ENCODE measurements at places on chromosomes 2 and 18. TPM values are rescaled to one million over a fixed set of nuclear protein-coding genes. Genes with fewer than 3 reads are reported as not detected.
A peak's percentile ranks its signal among the peaks of the same experiment; 100 is the strongest.

DNA sequence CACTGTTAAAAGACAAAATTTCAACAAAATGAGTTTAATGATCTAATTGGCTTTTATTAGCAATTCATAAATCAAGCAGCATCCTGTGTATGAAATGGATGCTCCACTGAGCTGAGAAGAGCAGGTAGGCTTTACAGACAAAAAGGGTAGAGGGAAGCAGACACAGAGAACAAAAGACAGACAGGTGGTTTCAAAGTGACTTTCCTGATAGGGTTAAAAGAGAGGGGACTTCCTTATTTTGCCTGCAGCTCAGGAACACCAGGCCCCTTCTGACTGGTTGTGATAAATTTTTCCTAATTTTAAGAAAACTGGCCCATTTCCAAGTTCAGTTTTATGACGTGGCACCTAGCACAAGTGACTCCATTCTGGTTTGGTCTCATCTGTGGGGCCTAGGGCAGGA lies 11.9 kb downstream of the TEX51 start:
- DNase-seq = no peak
- no peak overlapping the region for H3K4me3 ChIP-seq
- no peaks in the 10 kb centered on the region for H3K4me1 ChIP-seq
- H3K27ac ChIP-seq = no peak overlapping the region

GRCh38 chr18:22106536-22107292 lies 62.7 kb upstream of the GATA6 start:
- H3K4me3 ChIP-seq = no peak overlapping the region
- H3K27me3 ChIP-seq = no peaks in the 10 kb centered on the region
- peaks cover 7% of the 10 kb centered on the region for H3K4me1 ChIP-seq
- DNase-seq = no peak
- no peaks in the 10 kb centered on the region for H3K36me3 ChIP-seq
- H3K27ac ChIP-seq = no peak overlapping the region

DNA sequence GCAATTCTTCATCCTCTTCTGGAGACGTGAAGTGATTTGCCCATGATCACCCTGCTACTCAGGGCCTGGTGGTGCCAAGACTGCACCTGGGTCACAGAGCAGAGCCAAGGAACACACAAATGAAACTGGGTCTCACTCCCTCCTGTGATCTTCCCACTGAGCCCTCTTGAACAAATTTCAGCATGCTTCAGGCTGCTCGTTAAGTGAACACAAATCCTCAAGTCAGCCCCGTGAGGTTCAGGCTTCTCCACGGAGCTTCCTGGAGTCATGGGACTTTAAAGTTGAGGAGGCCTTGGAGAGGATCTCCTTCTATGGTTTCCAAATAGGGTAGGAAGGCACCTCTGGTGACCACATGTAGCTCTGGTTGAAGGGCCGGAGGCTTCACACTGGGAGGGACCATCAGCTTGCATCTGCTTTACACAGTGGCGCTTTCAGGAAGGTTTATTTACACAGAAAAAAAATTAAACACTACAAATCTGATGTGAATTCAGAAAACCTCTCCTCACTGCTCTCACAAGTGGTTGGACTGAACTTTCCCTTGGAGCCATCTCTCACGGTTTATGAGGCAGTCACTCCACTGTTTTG lies 255.4 kb downstream of the LOXHD1 start:
- no peaks in the 10 kb centered on the region for H3K27me3 ChIP-seq
- DNase-seq = no peak
- H3K27ac ChIP-seq = no peak overlapping the region
- no peaks in the 10 kb centered on the region for H3K36me3 ChIP-seq
- H3K4me1 ChIP-seq = no peaks in the 10 kb centered on the region

GRCh38 chr2:217959723-217960122 lies 43.1 kb downstream of the TNS1 start:
- peaks cover 17% of the 10 kb centered on the region for H3K4me1 ChIP-seq
- H3K27ac ChIP-seq = no peak overlapping the region
- DNase-seq = peak; percentile 28
- no peaks in the 10 kb centered on the region for H3K27me3 ChIP-seq
- no peak overlapping the region for H3K4me3 ChIP-seq

DNA sequence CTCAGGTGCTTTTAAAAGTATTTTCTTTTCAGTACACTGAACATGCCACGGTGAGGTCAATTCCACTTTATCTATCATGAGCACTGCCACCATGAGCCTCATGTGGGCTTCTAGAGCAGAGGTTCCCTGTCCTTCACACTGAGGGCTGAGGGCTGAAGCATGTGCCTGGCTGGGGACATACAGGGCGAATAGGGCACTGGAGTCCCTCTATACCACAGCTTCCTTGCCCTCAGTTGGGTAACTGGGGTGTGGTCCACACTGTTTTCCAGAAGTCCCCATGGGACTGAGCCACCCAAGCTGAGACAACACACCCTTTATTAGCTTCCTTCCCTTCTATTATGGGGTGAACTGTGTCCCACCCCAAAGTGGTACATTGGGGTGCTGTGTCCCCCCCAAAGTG lies 172.2 kb upstream of the ID2 start:
- peaks cover 2% of the 10 kb centered on the region for H3K4me1 ChIP-seq
- H3K27me3 ChIP-seq = no peaks in the 10 kb centered on the region
- no peak overlapping the region for H3K4me3 ChIP-seq
- DNase-seq = no peak

DNA sequence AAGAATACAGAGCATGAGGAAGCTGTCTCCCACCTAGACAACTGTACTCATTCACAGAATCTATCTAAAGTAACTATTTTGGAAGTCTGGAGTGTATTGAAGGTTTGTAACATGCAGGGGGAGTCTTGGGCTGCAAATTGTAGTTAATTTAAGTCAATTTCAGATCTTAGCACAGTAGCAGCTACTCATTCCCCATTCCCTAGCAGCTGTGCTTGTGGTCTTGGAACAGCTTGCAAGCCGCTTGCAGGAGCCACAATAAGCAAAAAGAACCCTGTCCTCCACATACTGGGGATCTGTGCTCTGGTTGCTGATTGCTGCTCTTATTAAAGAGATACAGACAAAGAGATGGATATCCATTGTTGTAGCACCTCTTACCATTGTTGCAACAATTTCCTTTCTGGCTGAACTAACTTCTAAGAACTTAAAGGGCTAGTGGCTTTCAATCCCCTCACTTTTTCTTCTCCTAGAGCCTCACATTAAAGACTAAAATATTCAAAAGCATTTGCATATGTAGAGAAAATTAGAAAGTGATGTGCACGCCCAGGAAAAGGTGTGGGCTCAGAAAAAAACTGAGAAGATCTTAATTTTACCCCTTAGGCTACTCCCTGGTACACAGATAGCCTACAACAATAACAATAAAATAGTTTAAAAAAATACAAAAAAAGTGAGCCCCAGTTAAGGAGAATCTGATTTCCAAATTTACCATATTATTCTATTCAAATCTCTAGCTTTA lies 1775.1 kb upstream of the PIK3C3 start:
- H3K27ac ChIP-seq = no peak overlapping the region
- H3K27me3 ChIP-seq = no peaks in the 10 kb centered on the region
- H3K4me1 ChIP-seq = no peaks in the 10 kb centered on the region
- no peak overlapping the region for H3K4me3 ChIP-seq

GRCh38 chr2:133674433-133675331 lies 106.4 kb upstream of the NCKAP5 start:
- peak overlapping the region; percentile 63 for H3K27ac ChIP-seq
- H3K4me1 ChIP-seq = peaks cover 23% of the 10 kb centered on the region
- H3K27me3 ChIP-seq = no peaks in the 10 kb centered on the region
- H3K4me3 ChIP-seq = peak overlapping the region; percentile 40

DNA sequence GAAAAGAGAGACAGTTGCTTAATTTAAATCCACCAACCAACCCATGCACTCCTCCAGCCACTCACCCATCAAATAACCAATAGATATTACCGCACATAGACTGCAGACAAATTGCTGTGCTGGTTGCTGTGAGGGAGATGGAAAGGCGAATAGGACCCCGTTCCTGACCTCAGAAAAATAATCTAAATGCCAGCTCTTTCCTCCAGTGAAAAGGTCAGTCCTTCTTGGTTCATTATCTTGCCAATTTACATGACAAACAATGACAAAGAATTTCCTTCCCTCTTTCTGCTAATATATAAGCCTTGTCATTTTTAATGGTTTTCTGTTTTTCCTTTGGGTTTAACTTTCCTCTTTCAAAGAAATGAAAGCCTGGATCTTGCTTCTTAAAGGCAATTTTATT lies 61.6 kb downstream of the MEP1B start:
- no peak overlapping the region for H3K27ac ChIP-seq
- H3K4me1 ChIP-seq = no peaks in the 10 kb centered on the region
- no peak overlapping the region for H3K4me3 ChIP-seq
- H3K36me3 ChIP-seq = no peaks in the 10 kb centered on the region
- DNase-seq = no peak
- no peaks in the 10 kb centered on the region for H3K27me3 ChIP-seq

GRCh38 chr2:492178-492577 lies 185.0 kb downstream of the TMEM18 start:
- DNase-seq = no peak
- no peak overlapping the region for H3K4me3 ChIP-seq
- H3K4me1 ChIP-seq = no peaks in the 10 kb centered on the region
- H3K36me3 ChIP-seq = no peaks in the 10 kb centered on the region

- H3K36me3 ChIP-seq = no peaks in the 10 kb centered on the region
- no peak for DNase-seq
- peaks cover 16% of the 10 kb centered on the region for H3K27me3 ChIP-seq
These were observed 6.6 kb downstream of the ASB18 start for GRCh38 chr2:236257575-236257974.

DNA sequence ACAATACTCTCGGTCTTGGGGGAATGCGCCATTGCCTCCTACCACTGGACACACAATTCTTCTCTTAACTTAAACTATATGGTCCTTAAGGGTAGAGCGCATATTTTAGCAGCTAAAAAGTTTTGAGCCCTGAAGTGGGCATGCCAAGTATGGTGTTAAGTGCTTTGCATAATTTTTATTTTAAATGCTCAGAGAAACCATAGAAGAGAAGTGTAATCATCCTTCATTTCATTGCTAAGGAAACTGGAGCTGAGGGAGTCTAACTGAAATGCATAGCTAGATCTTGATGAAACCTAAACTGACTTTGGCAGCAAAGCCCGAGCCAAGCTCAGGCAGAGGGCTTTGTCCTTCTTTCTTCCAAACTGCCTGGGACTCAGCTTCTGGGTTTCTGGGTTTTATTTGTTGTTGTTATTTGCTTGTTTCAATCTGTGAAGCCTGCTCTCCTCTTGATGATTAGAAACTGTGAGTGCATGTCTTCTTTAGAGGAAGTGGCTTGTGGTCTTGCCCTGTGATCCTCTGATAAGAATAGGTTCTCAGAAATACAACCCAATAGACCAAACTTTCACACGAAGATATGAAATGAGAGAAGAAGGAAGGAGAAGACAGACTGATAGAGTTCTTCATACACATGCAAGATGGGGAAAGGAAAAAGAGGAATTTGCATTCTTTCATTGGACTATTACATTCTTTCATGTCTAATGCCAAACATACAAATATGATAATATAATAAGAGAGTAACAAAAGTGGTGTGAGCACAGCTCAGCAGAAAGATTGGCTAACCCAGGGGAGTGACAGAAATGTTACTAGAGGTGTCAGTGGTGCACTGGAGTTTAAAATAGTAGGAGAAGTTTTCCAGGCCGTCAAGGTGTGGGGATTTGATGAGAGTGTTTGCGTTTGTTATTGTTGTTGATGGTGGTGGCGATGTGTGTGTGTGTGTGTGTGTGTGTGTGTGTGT lies 7.5 kb upstream of the RNF144A start:
- no peaks in the 10 kb centered on the region for H3K27me3 ChIP-seq
- H3K36me3 ChIP-seq = no peaks in the 10 kb centered on the region
- no peak overlapping the region for H3K4me3 ChIP-seq
- no peaks in the 10 kb centered on the region for H3K4me1 ChIP-seq

DNA sequence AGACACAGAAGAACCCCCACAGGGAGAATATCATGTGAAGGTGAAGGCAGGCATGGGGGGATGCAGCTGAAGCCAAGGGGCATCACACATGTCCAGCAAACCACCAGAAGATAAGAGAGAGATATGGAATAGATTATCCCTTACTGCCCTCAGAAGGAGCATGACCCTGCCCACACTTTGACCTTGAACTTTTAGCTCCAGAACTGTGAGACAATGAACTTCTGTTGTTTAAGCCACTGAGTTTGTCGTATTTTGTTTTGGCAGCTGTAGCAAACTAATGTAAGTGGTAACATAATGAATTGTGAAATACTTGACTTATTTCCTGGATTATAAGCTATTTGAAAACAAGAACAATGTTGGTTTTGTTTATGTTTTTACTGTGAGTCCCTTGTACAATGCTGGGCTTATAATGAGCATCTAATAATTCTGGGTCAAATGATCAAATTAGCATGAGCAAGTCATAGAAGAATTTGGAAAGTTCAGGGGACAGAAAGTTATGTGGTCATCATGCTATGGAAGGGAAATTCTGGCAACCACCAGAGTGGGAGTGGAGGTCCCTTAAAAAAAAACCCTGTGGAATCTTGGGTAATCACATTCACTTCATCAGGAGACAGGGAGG lies 541.0 kb upstream of the KLHL29 start:
- no peak for DNase-seq
- H3K4me3 ChIP-seq = no peak overlapping the region
- no peaks in the 10 kb centered on the region for H3K4me1 ChIP-seq
- no peaks in the 10 kb centered on the region for H3K27me3 ChIP-seq
- H3K27ac ChIP-seq = no peak overlapping the region

DNA sequence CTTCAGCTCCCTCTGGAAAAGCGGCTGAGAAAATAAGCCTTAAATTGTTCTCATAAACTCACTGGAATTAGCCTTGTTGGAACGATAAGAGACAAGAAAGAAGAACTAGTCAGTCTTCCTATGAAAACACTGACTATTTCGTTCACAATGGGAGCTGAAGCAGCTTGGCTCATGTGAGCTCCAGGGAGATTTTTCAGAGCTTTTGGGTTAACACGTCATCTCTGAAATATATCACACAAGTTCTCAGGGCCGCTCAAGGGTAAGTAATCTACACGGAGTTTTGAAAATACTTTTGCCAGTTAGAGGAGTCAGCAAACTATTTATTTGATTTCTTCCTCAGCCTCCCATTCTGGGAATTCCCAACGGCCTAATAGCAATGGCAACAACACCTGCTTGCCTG lies 316.2 kb upstream of the MGAT5 start:
- H3K27me3 ChIP-seq = no peaks in the 10 kb centered on the region
- H3K36me3 ChIP-seq = no peaks in the 10 kb centered on the region
- H3K4me3 ChIP-seq = no peak overlapping the region
- H3K27ac ChIP-seq = no peak overlapping the region
- no peaks in the 10 kb centered on the region for H3K4me1 ChIP-seq
- no peak for DNase-seq

Gene ICA1L
- 2.3 TPM for total RNA-seq

Gene CCDC74A
- 1.2 TPM for total RNA-seq

Gene HAAO
- total RNA-seq = 6.4 TPM

Gene RUFY4
- not detected for total RNA-seq

Gene CAMKMT
- 10.5 TPM for total RNA-seq

Measured in upper lobe of right lung (tissue), 1 donor.